ENCODE measurements at places on chromosomes 7 and 10.
A peak's percentile ranks its signal among the peaks of the same experiment; 100 is the strongest.

DNA sequence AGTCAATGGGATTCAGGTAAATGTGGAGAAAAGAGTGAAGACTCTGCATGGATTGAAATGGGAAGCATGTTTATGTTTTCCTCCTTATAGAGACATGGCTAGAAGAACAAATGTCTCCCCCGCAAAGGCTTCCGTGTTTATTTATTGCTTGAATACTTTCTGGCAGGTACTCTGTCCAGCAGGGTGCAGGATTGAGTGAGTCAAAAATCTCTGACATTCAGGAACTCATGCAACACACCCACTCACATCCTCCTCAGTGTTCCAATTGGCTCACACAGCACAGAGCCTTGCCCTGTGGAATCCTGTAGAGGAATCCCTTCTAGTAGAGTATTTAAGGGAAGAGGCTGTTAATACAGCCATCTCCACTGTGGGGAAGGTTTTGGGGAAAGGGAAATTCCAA, 290.3 kb upstream of the VWC2 start:
- DNase-seq, result no peak

- DNase-seq, result no peak
Measured at GRCh38 chr7:159329818-159330378, 185.2 kb upstream of the VIPR2 start.

DNA sequence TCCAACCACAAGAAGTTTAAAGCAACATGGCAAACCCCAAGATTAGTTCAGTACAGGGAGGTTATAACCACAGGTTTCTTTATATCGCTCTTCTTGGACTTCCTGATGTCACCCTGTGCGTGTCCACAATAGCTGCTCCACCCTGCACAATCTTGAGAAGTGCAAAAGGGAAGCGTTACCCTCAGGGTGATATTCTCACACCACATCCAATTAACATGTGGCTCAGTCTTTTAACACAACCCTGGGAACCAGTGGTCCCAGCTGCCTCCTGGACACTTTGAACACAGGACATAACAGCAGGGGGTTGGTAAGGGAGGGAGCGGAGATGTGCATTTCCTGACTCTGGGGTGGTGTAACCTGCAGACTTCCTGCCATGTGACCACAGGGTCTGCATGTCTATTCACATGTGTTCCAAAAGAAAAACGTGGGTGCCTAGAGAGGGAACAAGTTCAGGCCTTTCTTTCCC, 64.6 kb downstream of the GSAP start:
- peak; percentile 59 for DNase-seq

- no peak for DNase-seq
Measured at GRCh38 chr10:119567978-119568377, 25.5 kb upstream of the RGS10 start.

- no peak for DNase-seq
Measured at GRCh38 chr10:75827587-75828021, 396.2 kb downstream of the LRMDA start.

DNA sequence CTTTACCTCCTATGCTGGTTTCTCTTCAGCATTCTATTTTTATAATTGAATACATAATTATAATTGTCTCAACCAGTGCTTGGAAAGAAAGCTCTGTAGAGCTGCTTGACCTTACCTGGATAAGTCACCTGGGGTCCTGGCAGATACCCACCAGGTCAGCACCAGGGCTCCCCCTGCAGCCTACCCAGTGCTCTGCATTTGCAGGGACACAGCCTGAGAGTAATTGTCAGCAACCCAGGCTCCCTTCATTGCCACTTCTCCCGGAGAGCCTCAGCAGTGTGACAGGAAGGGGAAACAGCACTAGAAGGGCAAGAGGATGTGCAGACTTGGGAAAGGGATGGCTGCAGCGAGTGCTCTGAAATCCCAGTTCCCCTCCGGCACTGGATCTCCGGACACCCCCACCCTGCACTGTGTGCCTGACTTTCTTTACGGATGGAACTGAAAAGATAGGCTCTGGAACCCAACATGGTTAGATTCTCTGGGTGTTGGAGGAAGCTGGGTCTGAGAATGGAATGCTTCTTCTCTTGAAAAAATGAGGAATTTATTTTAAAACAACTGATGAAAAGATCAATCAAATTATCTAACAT, 11.4 kb upstream of the PAX4 start:
- peak; percentile 98 for DNase-seq

DNA sequence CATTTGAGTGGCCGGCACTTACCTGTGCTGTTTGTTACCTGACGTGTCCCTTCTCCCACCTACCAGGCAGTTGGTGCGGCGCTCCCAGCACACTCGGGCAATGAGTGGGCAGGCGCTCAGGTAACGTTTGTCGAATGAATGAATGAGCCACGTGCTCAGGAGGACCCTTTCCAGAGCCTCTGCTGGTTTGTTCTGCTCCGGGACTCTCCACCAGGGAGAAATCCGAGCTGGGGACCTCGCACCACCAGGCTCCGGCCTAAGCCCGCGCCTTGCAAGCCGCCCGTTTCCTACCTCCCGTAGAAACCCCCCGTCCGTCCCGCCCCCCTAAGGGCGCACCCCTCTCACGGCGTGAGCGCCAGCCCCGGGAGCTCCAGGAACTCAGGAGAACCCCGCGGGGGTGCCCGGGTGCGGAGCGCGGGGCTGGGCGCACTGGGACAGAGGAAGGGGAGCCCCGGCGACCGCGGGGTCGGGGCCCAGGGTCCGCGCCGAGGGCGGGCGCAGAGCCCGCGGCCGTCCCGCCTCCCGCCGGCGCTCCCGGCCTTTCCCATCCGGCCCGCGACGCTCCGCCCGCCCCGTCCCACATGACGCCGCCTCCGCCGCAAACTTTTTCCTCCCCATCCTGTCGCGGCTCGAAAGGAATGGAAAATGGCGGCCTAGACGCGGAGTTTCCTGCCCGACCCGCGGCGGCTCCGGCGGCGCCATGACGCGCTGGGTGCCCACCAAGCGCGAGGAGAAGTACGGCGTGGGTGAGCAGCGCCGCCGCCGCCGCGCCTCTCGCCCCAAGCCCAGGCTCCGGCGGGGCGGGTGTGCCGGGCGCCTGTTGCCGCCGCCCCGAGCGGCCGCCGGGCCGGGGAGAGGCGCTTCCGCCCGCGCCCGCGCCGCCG, at the start of gene DOCK1:
Gene DOCK1, plus strand, starts transcription at position 611 of the 884 bp plus-strand sequence. Its CDS starts 90 bp downstream, at position 701.
- DNase-seq, result peak; percentile 90

GRCh38 chr7:35968140-35968940, 167.5 kb downstream of the SEPTIN7 start:
- DNase-seq, result peak; percentile 51
